Stimulated activated CD8-positive, alpha-beta memory T cell treated with anti-CD3 and anti-CD28 coated beads, Interleukin-4, amount 100 ng/mL, for 1 hour (primary cell): ENCODE measurements at places on chromosomes 1 and 21.

GRCh38 chr1:234955107-234955731, 173.4 kb downstream of the TOMM20 start:
- no peak for DNase-seq

- no peak for DNase-seq
These were observed 38.1 kb upstream of the SLAMF9 start for GRCh38 chr1:159992161-159992560.

DNA sequence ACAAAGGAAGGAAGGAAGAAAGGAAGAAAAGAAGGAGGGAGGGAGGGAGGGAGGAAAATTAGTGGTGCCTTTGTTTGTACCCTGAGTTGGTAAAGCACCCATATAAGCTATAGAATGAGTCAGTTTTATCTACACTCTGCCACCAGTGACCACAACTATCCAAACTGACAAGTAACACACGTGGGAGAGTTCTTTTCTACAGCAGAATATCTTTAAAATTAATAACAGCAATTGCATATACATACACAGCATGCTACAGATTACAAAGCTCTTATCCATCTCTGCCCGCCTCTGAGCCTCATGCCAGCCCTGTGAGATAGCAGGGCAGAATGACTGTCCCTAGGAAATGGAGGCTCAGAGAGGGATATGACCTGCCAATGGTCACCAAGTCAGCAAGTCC, 20.3 kb downstream of the CDCP2 start:
- DNase-seq = no peak

DNA sequence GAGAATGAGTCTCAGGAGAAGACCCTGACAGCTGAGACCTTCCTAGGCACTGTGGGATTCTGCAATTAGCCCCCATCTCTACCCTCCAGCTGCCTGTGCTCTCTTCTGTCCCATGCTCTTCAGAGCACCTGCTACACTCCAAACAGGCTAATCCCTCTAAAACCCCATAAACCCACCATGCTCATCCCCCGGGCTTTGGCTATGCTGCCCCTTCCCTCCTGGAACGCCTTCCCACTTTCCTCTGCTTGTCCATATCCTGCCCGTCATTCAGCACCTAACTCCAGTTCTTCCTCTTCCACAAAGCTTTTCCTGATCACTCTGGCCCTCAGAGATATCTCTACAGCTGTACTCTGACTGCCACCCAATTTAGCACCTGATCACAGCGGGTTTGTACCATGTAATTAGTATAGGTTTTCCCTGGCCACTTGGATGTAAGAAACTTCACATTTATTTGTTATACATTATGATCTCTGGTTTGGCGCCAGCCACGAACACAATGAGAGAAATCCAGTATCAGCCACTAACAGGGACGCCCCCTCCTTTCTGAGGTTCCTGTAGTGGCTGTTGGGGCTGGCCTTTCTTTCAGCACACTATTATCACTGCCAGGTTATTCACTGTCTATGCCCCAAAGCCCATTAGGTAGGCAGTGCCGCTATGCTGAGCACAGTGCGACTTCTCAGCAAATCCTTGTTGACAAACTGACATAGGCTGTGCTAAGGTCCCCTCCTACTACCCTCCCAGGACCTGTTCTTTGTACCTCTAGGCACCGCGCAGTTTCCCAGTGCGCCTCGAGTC, 45.1 kb downstream of the CDC7 start:
- no peak for DNase-seq

DNA sequence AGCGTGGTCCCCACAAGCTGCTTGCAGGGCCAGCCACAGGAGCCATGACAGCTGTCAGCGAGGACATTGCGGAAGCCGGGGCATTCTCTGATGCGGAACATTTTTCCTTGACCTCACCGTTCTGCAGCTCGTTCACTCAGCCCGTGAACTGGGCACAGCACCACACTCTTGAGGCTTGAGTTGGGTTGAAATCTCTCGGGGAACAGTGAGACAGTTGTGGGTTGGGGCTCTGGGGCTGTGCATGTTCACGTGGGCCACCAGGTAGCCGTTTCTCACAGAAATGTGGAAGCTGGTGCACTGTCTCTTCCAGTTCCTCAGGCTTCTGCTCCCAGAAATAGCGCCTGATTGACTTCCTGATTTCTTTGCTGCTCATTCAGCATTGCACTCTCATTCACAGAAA, 69.8 kb downstream of the SPSB1 start:
- no peak for DNase-seq

DNA sequence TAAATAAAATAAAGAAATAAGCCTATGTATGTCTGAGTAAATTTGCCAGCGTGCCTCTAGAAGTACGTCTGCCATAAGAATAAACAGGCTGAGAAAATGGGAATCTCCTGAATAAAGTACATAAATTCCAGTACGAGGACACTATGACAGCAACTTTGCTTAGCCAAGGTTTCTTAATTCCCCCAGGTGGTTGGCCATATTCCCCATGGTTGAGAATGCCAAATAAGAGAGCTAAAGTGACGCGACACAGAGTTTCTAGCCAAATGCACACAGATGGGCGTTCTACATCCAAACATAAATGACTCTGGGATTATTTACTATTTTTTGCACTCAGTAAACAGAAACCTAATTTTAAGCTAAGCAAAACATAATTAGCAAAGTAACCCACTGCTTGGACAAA, 19.5 kb downstream of the KCNH1 start:
- DNase-seq = no peak

DNA sequence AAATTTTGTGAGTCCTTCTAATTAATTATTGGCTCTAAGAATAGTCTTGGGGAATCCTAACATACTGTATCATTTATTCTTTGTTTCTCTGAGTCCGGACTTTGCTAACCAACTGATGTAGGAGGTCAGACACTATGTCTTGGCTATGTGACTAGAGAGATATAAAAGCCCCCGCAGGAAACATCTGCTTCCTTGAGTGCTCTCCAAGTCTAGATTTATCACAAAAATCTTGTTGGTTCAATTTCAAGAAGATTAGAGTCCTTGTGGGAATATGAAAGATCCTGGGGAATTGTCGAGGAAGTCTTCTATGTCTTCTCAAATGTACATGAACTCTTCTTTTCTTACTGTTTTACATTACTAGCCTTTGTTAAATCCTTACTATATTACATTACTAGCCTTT, 1712.5 kb downstream of the NCAM2 start:
- DNase-seq = no peak

DNA sequence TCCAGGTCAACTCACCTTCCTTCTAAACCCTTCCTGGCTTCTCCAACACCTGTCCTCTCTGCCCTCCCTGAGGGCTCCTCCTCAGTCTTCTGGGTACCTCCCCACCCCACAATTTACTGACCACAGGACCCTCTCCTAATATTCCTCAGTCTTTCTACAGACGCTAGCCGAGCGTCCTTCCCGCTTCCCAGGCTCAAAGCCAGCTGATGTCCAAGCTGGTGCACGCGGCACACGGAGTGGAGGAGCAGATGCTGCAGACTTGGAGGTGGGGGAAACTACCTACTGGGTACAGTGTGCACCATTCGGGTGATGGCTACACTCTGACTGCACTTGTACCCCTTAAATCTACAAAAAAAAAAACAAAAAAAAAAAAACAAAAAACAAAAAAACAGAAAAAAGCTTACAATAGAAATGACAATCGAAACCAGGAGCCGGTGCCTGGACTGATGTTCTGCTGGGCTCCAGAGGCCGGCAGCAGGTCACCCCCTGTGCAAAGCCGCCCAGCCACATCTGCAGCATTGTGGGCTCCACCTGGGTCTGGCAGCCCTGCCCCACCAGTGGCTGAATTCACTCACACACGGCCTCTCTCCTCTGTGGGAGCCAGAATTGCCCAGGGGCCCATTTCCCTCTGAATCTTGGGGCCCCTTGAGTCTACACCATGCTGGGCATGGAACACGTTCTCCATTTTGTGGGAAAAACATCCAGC, 7.0 kb downstream of the TRIM11 start:
- no peak for DNase-seq

DNA sequence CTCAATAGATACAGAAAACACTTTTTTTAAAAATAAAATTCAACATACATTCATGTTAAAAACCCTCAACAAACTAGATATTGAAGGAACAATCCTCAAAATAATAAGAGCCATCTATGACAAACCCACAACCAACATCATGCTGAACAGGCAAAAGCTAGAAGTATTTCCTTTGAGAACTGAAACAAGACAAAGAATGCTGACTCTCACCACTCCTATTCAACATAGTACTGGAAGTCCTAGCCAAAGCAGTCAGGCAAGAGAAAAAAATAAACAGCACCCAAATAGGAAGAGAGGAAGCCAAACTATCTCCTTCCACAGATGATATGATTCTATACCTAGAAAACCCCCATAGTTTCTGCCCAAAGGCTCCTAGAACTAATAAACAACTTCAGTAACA, 46.2 kb upstream of the IVNS1ABP start:
- no peak for DNase-seq

GRCh38 chr1:229162825-229163515, 107.9 kb upstream of the RAB4A start:
- no peak for DNase-seq

GRCh38 chr1:157969697-157970485, 23.6 kb upstream of the KIRREL1 start:
- no peak for DNase-seq
